Testis (tissue), 5 donors: ENCODE measurements at places on chromosomes 7 and 10. TPM values are rescaled to one million over a fixed set of nuclear protein-coding genes. Genes with fewer than 3 reads are reported as not detected.

GRCh38 chr10:75464478-75465449, 33.3 kb downstream of the LRMDA start:
- peaks cover 6% of the 10 kb centered on the region for H3K4me1 ChIP-seq
- no peaks in the 10 kb centered on the region for H3K27me3 ChIP-seq
- no peak overlapping the region for H3K4me3 ChIP-seq
- DNase-seq: no peak
- H3K27ac ChIP-seq: no peak overlapping the region
- H3K36me3 ChIP-seq: no peaks in the 10 kb centered on the region

GRCh38 chr10:80730522-80730921, 192.8 kb downstream of the SH2D4B start:
- H3K27ac ChIP-seq: no peak overlapping the region
- H3K36me3 ChIP-seq: no peaks in the 10 kb centered on the region
- no peak for DNase-seq
- no peaks in the 10 kb centered on the region for H3K27me3 ChIP-seq
- no peak overlapping the region for H3K4me3 ChIP-seq
- no peaks in the 10 kb centered on the region for H3K4me1 ChIP-seq

ECHDC3 gene
- 83.8 TPM for total RNA-seq

GRCh38 chr10:71525721-71526120, 129.0 kb downstream of the CDH23 start:
- H3K4me1 ChIP-seq: peaks cover 12% of the 10 kb centered on the region
- H3K27me3 ChIP-seq: no peaks in the 10 kb centered on the region
- no peak overlapping the region for H3K27ac ChIP-seq
- no peak for DNase-seq
- H3K36me3 ChIP-seq: no peaks in the 10 kb centered on the region
- H3K4me3 ChIP-seq: no peak overlapping the region

- H3K27me3 ChIP-seq: no peaks in the 10 kb centered on the region
- no peak overlapping the region for H3K4me3 ChIP-seq
- H3K36me3 ChIP-seq: no peaks in the 10 kb centered on the region
- H3K27ac ChIP-seq: no peak overlapping the region
Measured at GRCh38 chr10:132360766-132361447, 28.9 kb downstream of the LRRC27 start.

NPY4R gene
- total RNA-seq: 0.12 TPM

MYL10 gene
- total RNA-seq: not detected

CNPY1 gene
- 0.31 TPM for total RNA-seq

GRCh38 chr7:2066251-2066919, 166.4 kb downstream of the MAD1L1 start:
- DNase-seq: no peak
- no peak overlapping the region for H3K27ac ChIP-seq
- H3K27me3 ChIP-seq: no peaks in the 10 kb centered on the region
- H3K4me3 ChIP-seq: no peak overlapping the region
- H3K36me3 ChIP-seq: no peaks in the 10 kb centered on the region

DNA sequence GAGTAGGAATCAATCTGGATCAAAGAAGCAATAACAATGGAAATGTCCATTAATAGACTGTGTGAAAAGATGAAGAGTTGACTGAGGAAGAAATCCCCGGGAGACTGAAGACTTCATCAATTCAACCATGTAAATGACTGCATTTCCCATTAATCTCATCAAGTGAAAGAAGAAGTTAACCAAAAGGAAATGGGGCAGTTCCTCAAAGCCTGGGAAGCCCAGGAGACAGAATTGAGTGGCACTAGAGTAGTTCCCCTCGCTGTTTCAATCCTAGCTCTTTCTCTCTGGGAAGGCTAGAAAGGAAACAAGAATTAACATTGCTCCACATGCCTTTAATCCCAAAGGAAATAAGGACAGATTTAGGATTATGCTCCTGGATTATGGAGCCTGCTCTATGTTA, 4.8 kb upstream of the OR6V1 start:
- H3K27ac ChIP-seq: no peak overlapping the region
- DNase-seq: no peak
- no peak overlapping the region for H3K4me3 ChIP-seq
- peaks cover 6% of the 10 kb centered on the region for H3K4me1 ChIP-seq

ARHGEF5 gene
- total RNA-seq: 5.2 TPM

ALOX5 gene
- total RNA-seq: 13.7 TPM

GRCh38 chr7:80581486-80582260, 56.8 kb upstream of the CD36 start:
- H3K27ac ChIP-seq: no peak overlapping the region
- H3K4me3 ChIP-seq: no peak overlapping the region
- no peak for DNase-seq
- H3K4me1 ChIP-seq: no peaks in the 10 kb centered on the region
- H3K27me3 ChIP-seq: no peaks in the 10 kb centered on the region

- no peaks in the 10 kb centered on the region for H3K27me3 ChIP-seq
- H3K4me1 ChIP-seq: no peaks in the 10 kb centered on the region
- H3K27ac ChIP-seq: no peak overlapping the region
- no peak for DNase-seq
- H3K4me3 ChIP-seq: no peak overlapping the region
Measured at GRCh38 chr7:140039896-140040295, 22.9 kb downstream of the PARP12 start.

FAM131B gene
- total RNA-seq: 1.2 TPM

- H3K4me3 ChIP-seq: no peak overlapping the region
- H3K36me3 ChIP-seq: no peaks in the 10 kb centered on the region
- DNase-seq: no peak
- no peaks in the 10 kb centered on the region for H3K27me3 ChIP-seq
Measured at GRCh38 chr10:11448190-11448544, 163.3 kb downstream of the USP6NL start.
